ENCODE measurements at places on chromosomes 3 and 15.

DNA sequence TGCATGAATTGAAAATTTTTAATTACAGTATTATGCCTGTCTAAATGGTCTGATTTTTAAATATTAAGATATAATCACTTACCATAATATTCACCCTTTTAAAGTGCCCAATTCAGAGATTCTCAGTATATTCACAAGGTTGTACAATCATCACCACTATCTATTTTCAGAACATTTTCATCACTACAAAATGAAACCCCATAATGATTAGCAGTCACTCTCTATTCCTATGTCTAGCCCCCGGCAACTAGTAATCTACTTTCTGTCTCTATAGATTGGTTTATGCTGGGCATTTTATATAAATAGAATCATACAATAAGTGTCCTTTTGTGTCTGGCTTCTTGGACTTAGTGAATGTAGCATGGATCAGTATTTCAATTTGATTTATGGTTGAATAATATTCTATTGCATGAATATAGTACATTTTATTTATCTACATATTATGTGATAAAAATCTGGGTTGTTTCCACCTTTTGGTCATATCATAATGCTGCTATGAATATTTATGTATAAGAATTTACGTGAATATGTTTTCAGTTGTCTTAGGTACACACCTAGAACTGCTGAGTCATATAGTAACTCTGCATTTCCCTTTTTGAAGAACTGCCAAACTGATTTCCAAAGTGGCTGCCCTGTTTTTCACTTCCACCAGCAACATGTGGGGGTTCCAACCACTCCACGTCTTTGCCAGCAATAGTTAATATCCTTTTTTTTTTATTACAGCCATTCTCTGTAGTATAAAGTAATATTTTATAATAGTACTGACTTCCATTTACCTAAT is 485.7 kb upstream of the ZNF385D start:
- no peak for DNase-seq

DNA sequence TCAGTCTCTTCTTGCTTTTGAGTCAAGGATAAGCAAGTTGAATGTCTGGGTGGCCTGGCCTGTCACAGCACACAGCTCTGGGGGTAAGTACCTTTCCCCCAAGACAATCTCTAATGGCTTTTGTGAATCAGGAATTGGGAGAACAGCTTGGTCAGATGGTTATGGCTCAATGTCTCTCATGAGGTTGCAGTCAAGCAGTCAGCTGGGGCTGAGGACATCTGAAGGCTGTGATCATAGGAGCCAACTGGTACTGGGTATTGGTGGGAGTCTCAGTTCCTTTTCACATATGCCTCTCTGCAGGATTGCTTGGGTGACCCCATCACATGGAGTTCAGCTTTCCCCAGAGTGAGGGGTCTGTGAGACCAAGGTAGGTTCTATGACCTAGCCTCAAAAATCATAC is 33.0 kb upstream of the TMEM158 start:
- DNase-seq: no peak

GRCh38 chr15:78108300-78109084 is 16.1 kb downstream of the SH2D7 start:
- DNase-seq: peak; percentile 93

GRCh38 chr15:66269326-66270090 is 16.0 kb upstream of the MEGF11 start:
- peak; percentile 61 for DNase-seq

DNA sequence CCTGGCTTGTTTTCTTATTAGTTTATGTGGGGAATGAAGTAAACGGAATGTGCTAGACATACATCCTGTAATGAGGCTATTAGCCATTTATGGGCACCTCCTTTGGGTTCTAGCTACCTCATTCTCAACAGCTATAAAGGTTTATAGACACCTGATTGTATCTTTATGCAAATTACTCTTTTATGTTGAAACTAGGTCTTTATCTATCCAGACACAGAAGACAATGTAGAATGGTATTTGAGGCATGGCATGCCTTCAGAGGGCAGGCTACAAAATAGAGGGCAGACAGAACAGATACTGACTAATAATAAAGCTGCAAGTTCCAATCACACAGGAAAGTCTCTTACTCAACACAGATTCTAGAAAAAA is 27.1 kb downstream of the TBC1D2B start:
- no peak for DNase-seq

DNA sequence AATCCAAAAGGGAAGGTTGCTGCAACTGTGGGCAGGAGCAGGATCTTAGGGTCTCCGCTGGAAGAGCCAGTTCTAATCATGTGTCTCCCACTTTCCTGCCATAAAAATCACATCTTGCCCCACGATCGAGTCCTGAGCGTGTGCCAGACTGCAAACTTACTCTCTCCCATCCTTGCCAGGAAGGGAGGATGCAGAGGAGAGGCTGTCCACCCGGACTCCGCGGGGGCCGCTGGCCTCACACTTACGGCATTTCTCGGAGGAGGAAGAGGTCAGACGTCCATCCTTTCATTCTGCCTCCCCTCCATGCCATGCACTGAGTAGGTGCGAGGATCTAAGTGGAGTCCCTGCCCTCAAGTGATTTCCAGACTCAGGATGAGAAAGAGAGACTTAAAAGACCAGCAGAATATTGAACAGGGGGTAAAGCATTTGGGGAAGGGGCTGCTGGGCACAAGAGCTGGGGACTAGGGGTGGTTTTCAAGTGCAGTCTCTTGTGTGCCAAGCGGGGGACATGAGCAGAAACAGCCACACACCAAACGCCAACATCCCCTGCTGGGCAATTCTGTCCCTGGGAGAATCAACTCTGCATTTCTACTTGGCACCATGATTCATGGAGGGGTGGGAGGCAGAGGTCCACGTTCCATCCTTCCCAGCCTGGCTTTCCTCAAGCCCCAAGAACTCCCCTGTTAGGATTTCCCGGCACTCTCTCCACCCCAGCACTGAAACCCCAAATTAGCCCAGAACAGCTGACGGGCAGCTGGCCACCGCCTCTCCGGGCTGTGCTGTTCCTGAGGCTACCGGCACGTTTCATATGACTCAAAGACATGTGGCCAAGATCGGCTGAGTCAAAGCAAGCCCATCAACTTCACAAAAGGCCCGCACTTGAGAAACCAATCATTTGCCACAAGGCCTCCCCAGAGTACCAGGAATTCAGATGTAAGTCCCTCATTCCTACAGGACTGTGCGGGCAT is 11.6 kb downstream of the OXTR start:
- DNase-seq: peak; percentile 90

- DNase-seq: no peak
Measured at GRCh38 chr3:111681661-111682426, 86.7 kb upstream of the ZBED2 start.
